Activated CD4-positive, alpha-beta T cell treated with anti-CD3 and anti-CD28 coated beads, Interleukin-2, amount 10 ng/mL, durations not matched to agents 7 days and 5 days (primary cell): ENCODE measurements at places on chromosomes 5 and 9.

DNA sequence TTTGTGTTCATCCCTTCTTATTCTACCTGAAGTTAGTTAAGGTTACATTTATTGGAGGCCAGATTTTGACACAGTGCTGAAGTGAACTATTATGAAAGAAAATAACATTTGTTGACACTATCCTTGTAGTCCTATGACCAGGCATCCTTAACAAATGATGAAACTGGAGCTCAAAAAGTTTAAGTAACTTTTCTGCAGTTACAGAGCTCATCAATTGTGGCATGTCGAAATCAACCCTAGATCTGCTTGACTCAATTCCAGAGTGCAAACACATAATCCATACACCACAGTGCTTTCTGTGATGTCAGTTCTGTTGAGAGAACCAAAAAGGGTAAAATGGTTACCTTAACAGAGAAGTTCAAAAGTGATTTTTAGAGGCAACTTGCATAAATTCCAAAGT is 28.6 kb downstream of the KCNN2 start:
- DNase-seq: no peak

GRCh38 chr5:59597690-59598546 is 295.6 kb downstream of the PDE4D start:
- no peak for DNase-seq

DNA sequence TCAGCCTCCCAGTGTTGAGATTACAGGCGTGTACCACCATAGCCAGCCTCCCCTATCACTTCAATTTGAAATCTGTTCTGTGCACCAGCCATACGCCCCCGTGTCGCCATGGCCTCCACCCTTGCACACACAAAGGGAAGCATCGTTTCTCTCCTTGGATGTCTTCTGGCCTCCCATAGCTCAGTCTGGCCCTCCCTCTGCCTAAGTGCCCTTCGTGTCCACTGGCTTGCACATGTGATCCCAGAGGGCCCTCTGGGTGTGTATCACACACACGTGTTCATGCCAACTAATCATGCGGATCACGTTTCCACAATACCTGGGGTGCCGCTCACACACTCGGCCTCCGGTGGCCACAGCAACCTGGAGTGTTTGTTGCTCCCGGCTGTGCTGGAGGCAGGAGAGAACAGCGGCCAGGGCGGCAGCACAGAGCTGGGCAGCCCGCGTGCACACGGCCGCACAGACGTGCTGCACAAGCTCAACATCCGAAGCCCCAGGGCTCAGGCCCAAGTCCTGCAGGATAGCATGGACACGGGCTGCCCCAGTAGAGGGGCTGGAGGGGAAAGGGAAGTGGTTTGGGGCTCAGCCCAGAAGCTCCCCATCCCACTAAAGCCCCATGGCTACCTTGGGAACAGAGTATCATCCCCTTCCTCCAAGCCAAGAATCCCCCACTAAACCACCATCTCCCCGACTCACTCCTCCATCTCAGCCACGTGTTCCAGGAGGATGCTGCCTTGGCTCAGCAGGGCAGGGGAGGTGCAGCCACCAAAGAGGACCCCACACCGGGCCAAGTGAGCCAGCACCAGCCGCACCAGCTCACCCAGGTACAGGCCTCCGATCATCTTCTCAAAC is 10.9 kb downstream of the HK3 start:
- no peak for DNase-seq

DNA sequence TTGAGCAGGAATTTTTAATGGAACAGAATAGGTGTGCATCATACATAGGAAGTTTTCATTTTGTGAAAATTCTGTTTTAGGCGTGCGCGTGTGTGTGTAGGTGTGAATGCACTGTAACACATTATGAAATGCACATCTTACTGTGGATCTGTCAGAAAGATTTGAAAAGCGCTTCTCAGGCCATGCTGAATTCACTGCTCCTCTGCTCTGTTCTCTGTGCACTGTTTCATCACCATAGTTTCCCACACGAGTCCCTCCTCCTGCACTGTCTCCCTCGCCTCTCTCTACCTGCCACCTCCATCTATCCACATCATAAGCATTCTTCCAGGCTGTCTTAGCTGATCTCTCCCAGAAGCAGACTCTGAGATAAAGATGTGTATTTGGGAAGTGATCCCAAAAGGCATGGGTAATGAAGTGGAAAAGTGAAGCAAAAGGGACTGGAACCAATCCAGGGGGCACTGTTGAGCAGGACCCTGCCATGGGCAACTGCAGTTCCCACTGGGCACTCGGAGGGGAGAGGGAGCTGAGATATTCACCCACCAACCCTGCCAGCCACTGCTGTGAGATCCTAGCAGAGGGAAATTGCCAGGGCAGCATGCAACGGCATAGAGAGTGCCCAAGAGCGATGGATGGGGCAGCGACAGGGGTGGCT is 65.9 kb downstream of the GABBR2 start:
- no peak for DNase-seq

DNA sequence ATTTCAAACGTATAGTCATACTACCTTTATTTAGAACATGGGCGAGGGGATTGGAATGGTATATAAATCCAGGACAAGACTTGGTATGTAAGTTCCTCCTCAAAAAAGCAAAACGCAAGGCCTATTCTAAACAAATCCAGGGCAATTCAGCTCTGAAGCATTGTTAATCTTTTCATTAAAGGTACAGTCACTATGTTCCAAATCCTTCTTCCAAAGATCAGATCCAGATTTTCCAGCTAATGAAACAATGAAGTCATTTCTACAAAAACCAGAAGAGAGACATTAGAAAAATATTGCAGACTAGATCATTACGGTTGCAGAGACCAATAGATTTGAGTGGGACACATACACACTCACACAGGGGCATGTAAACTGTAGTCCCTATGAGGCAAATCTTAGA is 116.1 kb upstream of the BNC2 start:
- no peak for DNase-seq

GRCh38 chr9:90844326-90844725 is 42.7 kb downstream of the SYK start:
- DNase-seq: no peak

DNA sequence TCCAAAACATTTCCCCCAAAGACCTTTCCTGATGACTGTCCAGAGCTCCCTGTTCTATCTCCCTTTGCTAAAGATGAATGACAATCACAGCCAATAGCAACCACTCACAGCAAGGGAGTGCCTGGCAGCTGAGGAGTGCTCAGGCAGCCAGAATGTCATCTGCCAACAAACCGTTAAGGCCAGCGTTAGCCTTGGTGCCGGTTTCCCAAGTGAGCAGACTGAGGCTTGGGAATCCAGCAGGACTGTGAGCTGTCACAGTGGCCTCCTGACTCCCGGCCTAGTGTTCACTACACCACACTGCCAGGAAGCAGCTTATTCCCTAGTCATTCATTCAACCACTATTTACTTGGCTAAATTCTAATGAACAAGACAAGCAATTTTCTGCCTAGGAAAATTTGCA is 24.7 kb downstream of the STK10 start:
- DNase-seq: no peak

- DNase-seq: no peak
These were observed 92.9 kb downstream of the CYFIP2 start for GRCh38 chr5:157358871-157359270.
